ENCODE measurements at places on chromosomes 5 and 9.
A peak's percentile ranks its signal among the peaks of the same experiment; 100 is the strongest.

DNA sequence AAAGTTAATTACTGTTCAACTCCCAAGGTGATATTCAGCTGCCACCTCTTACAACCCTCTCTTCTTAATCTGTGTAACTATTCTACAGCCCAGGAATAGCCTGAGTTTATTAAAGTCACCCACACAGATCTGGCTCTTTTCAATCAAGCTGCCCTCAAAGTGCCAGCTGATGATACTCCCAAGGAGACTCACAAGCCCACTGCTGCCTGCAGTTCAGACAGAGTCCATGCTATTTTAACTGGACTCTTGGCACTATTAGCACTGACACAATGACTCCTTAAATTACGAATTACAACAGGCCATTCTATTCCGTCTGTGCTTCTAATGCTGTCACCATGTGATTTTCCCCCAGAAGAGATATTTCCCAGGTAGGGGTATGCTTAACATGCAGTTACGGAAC lies 26.3 kb downstream of the REEP5 start:
- DNase-seq = no peak

- no peak for DNase-seq
Observed at GRCh38 chr5:150038547-150038946, 38.0 kb downstream of the HMGXB3 start.

GRCh38 chr9:124286292-124286931 lies 28.7 kb downstream of the NEK6 start:
- peak; percentile 63 for DNase-seq

- DNase-seq = no peak
Observed at GRCh38 chr9:91518462-91518861, 94.8 kb upstream of the NFIL3 start.

DNA sequence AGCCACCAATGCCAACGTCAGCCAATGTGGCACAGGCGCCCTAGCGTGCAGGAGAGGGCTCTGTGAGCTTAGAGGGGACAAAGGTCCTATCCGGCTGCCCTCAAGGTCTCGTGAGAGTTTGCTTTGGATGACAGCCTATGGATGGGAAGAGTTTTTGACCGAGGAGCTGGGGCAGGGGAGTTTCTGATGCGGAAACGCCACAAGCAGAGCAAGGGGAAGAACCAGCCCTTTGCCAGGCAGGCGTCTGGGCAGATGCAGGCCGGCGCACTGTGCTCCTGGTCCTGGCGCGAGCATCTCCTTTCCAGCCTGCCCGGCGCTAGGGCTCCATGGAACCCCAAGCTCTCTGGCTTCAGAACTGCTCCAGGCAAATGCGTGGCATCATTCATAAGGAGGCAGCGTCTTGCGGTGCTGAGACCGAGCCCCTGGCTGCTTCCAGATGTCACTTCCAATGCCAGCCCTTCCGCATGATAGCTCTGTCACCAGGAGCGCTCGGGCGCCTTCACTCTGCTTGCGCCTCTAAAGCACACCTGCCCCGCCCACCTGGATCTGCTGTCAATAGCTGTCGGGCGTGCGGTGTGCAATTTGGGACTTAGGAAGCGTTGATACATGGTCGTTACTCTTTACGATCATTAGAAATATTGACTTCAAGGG lies 374.9 kb upstream of the IRX1 start:
- DNase-seq = no peak

DNA sequence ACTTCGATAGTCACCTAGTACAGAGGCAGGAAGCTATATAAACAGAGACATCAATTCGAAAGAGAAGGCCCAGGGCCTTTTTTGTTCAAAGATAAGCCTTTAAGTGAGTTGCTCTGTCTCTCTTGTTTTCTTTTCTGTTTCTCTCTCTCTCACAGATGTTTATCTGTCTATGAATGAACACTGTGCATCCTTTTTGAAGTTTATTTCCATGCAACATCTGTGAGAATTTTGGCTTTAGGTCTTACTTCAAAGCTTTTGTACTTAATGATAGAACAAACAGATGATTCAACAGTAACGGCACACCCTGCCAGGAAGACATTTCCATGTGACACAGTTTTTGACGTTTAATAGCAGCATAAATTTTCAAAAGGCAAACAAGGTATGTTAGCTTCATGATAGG lies 1413.1 kb upstream of the CDH6 start:
- DNase-seq = no peak

DNA sequence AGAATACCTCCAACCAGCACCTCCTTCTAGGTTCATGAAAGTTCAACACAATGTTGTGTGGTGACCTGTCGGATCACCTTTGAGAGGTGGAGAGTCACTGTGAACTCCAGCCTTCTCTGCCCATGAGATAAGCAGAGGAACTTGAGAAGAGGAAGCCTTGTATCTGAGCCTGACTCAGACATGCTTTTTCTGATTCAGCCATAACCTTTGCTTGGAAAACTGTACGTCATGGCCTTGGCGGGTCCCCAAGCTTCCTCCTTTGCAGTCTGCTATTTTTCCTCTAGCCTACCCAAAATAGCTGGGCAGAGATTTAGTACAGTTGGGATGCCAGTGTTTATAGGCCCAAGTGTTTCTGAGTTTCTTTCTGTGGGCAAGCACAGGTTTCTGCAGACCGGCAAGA lies 274.7 kb downstream of the CETN3 start:
- no peak for DNase-seq

DNA sequence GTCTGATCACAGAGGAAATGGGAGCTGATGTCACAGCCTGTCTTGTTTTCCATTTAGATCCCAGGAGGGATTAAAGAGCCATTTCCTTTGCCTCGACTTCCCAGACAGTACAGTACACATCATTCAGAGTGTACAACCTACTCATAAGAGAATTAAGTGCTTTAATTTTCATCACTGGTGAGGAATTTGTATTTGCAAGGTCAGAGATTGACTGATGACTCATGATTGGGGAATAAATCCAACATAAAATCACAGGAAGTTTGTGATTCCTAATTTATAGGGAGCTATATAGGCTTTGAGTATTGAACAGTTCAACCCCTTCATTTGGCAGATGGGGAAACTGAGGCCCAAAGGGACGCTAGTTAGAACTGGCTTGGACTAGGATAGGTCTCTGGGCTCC lies 4.1 kb upstream of the TOMM5 start:
- DNase-seq = no peak

DNA sequence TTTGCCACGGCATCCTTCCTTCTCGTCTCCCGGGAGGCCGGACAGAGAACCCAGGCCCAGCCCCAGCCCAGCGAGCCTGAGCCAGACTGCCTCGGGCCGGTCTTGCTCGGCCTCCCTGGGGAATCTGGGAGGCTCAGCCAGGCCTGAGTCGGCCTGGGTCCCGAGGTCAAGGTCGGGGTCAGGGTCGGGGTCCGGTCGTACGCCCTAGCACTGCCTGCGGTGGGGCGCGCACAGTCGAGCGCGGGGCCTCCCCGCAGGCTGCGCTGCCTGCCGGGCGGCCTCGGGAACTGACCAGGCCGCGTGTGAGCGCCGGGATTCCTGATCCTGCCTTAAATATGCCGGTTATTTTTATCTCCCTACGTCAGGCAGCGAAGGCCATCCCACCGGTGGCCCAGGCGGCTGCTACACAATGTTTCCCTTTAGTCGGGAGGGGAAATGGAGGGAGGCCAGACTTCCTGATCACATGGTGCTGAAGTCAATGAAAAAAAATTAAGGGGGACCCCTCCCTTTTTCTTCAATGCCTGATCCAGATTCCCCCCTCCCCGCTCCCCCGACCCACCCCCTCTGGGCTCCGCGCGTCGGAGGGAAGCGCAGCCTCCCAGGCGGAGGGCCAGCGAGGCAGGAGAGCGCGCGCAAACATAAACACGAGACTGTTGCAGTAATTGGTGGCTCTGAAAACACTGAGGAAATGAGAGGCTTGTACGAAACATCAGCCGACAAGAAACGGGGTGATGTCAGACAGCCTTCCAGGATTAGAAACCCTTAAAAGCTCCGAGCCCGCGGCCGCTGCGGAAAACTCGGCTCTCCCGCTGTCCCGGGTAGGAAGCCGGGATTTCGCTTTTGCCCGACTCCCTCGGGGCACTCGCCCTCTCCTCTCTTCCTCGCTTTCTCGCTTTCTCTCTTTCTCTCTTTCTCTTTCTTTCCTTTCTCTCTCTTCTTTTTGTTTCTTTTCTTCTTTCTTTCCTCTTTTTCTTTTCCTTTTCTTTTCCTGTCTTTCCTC lies 148.2 kb upstream of the KLF4 start:
- DNase-seq = peak; percentile 99

DNA sequence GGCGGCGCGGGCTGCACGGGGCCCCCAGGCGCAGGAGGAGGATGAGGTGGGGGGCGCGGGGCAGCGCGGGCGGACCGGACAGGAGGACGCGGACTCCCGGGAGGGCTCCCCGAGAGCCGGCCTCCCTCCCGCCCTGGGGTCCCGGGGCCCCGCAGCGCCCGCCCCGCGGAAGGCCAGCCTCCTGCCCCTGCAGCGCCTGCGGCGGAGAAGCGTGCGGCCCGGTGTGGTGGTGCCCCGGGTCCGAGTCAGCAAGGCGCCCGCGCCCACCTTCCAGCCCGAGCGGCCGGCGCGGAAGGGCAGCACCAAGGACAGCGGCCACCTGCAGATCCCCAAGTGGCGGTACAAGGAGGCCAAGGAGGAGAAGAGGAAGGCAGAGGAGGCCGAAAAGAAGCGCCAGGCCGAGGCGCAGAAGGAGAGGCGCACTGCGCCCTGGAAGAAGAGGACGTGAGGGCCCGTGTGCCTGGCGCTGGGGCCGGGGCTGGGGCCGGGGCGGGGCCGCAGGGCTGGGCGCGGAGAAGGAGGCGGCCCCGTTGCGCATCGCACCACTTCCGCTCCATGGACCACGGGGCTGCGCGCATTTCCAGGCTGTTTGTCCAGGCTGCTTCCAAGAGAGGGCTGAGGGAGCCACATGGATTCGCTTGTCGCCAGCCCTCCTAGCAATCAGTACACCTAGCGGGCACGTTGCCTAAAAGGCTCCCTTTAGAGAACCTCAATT lies 86.0 kb downstream of the ANKRD33B start:
- DNase-seq = no peak

- DNase-seq = no peak
Observed at GRCh38 chr9:135612437-135612836, 26.9 kb downstream of the GLT6D1 start.

GRCh38 chr5:10642367-10642766 lies 78.5 kb downstream of the ANKRD33B start:
- no peak for DNase-seq

GRCh38 chr5:169695919-169696490 lies 58.9 kb downstream of the DOCK2 start:
- peak; percentile 63 for DNase-seq

DNA sequence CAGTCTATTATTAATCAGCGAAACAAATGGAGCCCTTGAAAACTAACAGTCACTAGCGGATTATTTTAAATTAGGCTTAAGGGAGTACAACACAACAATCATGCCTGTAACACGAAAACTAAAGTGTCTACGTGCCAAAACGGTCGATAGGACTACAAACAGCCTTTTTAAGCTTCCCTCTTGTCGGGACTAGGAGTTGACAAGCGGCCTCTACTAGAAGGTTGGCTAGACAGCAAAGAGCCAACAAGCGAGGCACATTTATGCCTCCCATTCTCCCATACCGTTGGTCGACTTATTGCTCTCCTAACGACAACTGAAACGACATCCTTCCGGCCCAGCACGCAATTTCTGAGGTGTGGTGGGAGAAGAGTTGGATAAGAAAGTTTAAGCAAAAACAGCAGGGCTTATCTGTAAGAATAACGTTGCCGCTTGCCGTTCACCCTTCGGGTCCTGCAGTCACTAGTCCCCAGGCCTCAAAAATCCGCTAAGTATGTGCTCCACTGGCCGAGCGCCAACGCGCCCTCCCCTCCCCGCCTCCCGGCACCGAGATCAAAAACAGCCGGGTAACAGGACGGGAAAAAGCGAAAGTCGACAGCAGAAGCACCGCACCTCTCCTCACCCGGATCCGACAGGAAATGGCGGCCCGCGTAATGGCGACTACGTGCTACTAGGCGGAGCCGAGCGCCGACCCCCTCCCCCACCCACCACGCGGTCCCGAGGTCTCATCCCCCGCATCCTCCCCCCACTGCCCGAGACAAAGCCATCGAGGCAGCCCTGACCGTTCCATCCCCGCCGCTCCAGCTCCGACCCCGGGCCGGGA lies 813 bp downstream of the HNRNPK start:
- DNase-seq = peak; percentile 92

DNA sequence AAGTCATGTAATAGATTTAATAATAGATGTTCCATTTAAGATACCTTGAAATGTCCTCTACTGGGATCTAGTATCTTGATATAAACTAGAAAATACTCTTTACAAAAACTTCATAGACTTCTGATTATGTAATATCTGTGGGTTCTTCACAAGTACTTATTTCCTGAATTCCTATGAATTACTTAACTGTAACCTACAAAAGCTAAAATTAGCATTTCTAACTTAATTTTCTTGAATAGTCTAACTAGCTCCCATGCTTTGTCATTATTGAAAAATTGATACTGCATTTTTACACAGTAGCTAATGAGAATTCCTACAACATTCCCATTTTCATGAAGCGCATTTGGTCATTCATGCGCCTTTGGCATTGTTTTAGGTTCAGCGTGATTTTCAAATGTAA lies 1828.2 kb downstream of the MAT2B start:
- no peak for DNase-seq

DNA sequence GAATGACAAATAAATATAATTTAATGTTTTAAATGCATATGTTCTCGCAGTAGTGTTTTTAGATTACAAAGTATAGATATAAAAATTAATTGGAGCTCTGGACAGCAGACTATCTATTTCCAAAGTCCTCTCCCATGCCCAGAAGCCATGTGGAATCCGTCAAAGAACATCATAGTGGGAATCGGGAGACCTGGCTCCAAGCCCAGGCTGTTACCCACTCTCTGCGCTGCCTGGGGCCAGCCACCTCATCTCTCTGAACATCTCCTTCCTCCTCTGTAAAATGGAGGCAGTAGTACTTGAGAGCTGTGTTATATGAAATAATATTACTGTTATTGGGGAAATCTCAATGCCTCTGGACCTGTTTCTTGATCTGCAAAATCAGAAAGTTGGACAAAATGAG lies 58.1 kb upstream of the SLC30A5 start:
- no peak for DNase-seq

- peak; percentile 88 for DNase-seq
Observed at GRCh38 chr9:34651876-34652601, at the start of gene IL11RA. TSS of gene IL11RA (plus strand) at chr9:34652185. CDS start at chr9:34655218, 3,033 bp downstream.

- DNase-seq = no peak
Observed at GRCh38 chr5:63700241-63700640, 262.0 kb downstream of the HTR1A start.

DNA sequence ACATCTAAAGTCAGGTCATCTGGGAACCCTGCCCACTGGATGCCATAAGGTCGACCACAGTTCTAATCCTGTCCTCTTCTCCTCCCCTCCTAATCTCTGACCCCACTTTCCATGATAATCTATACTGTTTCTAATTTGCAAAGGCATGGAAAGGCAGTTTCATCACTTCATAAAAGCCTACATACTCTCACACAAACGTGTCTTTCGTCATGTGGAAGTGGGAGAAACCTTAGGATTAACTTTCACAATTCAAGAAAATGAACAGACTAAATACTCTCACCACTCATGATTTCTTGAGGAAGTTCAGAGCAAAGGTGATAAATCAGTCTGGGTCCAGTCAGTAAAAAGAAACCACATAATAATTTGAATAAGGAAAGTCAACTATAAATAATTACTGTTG lies 5.5 kb downstream of the FANCC start:
- DNase-seq = no peak

DNA sequence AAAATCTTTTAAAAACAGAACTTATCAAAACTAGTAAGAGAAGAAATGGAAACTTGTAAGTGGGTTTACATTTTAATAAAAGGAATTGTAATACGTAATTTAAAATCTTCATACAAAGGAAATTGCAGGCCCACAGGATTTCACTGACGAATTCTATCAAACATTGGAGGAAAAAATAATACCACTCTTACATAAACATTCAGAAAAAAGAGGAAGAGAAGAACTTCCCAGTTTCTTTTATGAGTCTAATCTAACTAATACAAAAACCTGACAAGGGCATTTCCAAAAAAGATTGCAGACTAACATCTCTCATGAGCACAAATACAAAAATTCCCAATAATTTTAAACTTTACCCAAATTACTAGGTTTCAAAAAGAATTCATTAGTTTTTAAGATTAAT lies 149.0 kb downstream of the RANBP17 start:
- DNase-seq = no peak

Measured in COLO829 (cell line).